ENCODE measurements at places on chromosomes 6 and 20.

- no peak for DNase-seq
These were observed 28.9 kb downstream of the TREM1 start for GRCh38 chr6:41257369-41258195.

DNA sequence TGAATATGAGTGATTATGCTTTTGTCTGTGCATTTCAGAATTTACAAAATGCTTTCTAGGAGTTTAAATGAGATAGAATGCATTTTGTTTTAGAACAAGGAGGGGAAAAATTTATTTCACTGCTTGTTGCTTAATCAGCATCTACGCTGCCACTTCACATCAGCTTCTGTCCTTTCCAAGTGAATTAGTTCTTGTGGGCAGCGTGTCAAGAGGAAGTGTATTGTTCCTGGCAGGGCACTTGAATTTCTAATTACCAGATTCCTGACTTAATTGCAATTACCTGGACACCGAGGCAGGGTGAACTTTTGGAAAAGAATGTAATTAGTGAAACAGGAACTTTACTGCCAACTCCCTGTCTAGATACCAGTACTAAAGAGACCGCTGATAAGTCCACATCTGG is 263.5 kb downstream of the TMEM242 start:
- DNase-seq = no peak

GRCh38 chr20:51139891-51140290 is 117.0 kb upstream of the KCNG1 start:
- DNase-seq = no peak

GRCh38 chr6:95364016-95364604 is 213.2 kb upstream of the MANEA start:
- no peak for DNase-seq

DNA sequence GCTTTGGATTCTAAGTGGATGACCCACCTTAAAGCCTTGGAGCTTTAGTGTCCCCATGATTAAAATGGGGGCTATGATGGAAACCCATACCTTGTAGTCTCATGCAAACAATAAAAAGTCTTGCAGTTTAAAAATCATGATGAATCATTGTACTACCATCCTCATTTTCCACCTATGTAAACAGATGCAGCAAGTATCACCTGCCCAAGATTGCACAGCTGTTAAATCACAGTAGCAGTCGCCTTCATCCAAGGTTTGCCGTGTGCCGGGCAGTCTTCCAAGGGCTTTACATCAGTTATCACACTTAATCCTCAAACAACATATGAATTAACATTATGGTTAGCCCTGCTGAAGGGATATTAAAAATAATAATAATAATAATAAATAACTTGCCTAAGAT is 210.3 kb downstream of the FOXA2 start:
- DNase-seq = no peak

GRCh38 chr6:15148356-15148946 is 97.4 kb upstream of the JARID2 start:
- no peak for DNase-seq

DNA sequence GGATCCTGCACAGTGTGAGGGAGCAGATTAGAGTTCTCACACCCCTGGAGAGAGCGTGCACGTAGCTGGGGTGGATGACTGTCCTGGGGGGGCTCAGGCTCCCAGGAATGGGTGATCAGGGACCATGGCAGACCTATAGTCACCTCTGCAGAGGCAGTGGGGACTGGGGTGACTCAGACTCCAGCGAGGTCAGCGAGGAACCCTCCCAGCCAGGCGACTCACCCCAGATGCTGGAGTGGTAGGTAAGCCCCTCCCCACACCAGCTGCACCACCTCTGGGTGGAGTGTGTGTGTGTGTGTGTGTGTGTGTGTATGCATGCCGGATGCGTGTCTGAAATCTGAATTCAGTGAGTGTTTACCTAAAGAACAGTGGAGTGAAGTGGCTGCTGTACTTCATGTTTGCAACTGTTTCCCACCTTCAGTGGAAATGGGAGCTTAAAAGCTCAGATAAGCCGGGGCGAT is 17.4 kb upstream of the GTSF1L start:
- no peak for DNase-seq

- DNase-seq = no peak
These were observed 172.7 kb upstream of the RUNX2 start for GRCh38 chr6:45155341-45155894.

GRCh38 chr20:8005575-8006366 is 13.8 kb downstream of the TMX4 start:
- DNase-seq = no peak
